AG04450 (cell line): ENCODE measurements at places on chromosomes 13 and 19. TPM values are rescaled to one million over a fixed set of nuclear protein-coding genes. Genes with fewer than 3 reads are reported as not detected.

DNA sequence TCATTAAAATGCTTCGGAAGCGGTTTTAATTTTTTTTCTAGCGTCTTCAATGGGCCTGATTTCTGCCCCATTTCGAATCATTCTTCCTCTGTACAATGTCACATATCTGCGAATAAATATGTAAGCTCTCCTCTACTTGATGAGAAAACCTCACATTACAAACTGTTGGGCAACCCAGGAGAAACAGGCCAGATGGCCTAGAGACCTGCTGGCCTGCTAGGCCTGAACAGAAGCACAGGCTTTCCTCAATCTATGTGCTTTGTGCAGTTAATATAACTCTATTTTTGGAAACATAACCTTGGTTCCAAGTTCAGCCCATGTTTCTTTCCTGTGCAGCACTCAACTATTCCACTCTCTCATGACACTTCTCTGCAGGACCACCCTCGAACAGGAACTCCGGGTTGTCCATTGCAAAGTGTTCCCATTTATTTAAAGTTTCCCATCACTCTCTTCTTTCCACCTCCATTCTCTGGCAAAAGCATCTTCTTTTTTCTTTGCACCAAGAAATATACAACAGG is 42.0 kb downstream of the DCLK1 start:
- no peak for DNase-seq

DNA sequence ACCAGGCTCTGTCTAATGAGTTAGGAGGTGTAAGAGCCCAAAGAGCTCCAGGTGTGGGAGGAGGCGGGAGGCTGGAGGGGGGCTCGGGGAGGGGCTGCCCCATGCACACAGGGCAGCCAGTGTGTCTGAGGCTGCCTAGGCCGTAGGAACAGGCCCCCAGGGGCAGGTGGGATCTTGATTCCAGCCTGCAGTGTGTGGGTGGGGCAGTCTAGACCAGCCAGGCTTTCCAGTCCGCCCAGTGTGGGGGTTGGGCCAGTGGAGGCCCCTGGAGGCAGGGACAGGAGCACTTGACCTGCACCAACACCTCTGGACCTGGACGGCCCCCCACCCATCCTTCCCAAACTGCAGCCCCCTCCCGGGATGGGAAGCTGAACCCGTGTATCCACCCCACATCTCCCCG is 5.4 kb upstream of the CAMSAP3 start:
- no peak for DNase-seq

The DACH1 gene
- polyA plus RNA-seq: 0.07 and 0.10 TPM in 2 replicates

DNA sequence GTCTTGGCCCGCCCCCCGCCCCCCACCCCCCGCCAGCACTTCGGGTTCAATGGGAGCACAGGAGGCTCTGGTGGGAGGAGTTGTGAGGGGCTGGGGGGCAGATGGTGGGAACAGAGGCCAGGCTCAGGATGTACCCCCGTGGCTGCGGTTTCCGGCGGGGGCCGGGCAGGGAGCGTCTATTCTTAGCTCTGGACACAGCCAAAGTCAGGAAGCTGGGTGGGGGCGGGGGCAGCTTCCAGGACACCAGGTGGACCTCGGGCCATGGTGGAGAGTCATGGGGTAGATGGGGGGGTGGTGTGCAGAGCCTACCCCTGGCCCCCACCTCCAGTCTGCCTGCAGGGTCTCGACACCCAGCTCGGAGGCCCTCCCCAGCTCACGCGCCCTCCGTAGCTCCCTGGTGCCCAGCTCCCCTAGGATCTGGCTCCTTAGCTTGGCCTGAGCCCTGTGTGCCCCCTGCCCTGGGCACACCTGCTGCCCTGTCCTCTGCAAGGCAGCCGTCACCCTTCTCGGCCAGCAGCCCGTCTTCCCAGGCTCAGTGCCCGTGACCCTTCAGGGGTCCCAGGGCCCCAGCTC is 2.2 kb upstream of the TBXA2R start:
- DNase-seq: no peak

DNA sequence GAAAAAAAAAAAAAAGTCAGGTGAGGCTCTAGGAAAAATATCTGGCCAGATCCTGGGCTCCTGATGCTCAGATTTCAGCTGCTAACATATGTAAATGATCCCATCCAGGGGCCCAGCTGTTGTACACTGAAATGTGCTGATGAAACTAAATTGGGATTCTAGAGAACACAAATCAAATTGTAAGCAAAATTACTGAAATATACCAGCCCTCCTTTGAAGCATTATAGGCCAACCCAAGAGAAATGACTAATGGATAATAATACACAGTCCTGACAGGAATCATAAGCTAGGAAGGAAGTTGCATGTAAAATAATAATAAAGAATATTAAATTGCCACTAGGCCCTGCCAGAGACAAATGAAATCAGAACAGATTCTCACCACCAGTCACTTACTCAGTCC is 17.8 kb downstream of the KCTD12 start:
- DNase-seq: no peak

The RUBCNL gene
- not detected in 2 replicates for polyA plus RNA-seq

GRCh38 chr13:59532405-59532804 is 631.3 kb downstream of the DIAPH3 start:
- DNase-seq: no peak

- DNase-seq: no peak
Measured at GRCh38 chr13:97539651-97540610, 106.0 kb downstream of the RAP2A start.

DNA sequence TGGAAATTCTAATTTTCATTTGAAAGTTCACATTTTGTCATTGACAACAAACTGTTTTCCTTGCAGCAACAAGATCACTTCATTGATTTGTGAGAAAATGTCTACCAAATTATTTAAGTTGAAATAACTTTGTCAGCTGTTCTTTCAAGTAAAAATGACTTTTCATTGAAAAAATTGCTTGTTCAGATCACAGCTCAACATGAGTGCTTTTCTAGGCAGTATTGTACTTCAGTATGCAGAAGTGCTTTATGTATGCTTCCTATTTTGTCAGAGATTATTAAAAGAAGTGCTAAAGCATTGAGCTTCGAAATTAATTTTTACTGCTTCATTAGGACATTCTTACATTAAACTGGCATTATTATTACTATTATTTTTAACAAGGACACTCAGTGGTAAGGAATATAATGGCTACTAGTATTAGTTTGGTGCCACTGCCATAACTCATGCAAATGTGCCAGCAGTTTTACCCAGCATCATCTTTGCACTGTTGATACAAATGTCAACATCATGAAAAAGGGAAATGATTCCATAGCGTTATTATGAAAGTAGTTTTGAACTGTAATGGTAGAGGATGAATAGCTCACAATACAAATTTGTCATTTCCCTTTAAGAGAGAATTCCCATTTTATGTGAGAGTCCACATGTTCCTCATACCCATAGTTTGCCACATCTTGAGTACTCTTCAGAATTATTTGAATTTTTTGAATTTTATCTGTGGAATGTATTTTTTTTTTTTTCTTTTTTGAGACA is 2.6 kb downstream of the BRCA2 start:
- DNase-seq: no peak

The MCF2L gene
- 0.04 and 0.10 TPM in 2 replicates for polyA plus RNA-seq

The IL11 gene
- polyA plus RNA-seq: 14.8 and 19.9 TPM in 2 replicates

The ZIC5 gene
- polyA plus RNA-seq: not detected in 2 replicates

DNA sequence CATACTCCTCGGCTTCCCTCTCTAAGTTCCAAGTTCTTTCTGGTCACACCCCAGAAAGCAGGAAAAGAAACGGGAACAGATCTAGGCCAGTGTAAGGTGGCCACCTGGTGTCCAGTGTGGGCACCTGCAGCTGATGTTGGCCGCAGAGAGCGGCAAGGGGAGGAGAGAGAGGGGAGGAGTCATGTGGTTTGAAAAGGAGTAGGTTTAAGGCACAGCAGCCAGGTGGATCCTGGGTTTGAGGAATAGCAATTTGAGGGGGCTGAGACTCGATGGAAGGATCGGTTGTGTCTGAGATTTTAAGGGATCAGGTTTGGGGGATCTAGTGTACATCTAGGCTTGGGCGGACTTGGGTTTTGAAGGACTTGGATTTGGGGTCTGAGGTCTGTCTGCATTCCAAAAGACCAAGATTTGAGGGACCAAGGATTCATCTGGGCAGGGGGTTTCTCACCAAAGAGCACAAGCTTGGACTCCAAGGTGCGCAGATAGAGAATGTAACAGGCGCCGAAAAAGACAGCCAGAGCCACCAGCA is 1.2 kb downstream of the RABAC1 start:
- peak; percentile 46 for DNase-seq

The EID2B gene
- 2.3 and 3.1 TPM in 2 replicates for polyA plus RNA-seq

GRCh38 chr19:54105796-54106195 is 3.1 kb downstream of the NDUFA3 start:
- no peak for DNase-seq

- DNase-seq: peak; percentile 91
Measured at GRCh38 chr19:5903624-5904351, at the start of gene NDUFA11. TSS of gene NDUFA11 (minus strand) at chr19:5903790. CDS start at chr19:5903708, 82 bp downstream.

- no peak for DNase-seq
Measured at GRCh38 chr19:54319049-54319448, 6.1 kb upstream of the LILRA5 start.

GRCh38 chr19:46042252-46042883 is 1.6 kb upstream of the IGFL4 start:
- DNase-seq: no peak

DNA sequence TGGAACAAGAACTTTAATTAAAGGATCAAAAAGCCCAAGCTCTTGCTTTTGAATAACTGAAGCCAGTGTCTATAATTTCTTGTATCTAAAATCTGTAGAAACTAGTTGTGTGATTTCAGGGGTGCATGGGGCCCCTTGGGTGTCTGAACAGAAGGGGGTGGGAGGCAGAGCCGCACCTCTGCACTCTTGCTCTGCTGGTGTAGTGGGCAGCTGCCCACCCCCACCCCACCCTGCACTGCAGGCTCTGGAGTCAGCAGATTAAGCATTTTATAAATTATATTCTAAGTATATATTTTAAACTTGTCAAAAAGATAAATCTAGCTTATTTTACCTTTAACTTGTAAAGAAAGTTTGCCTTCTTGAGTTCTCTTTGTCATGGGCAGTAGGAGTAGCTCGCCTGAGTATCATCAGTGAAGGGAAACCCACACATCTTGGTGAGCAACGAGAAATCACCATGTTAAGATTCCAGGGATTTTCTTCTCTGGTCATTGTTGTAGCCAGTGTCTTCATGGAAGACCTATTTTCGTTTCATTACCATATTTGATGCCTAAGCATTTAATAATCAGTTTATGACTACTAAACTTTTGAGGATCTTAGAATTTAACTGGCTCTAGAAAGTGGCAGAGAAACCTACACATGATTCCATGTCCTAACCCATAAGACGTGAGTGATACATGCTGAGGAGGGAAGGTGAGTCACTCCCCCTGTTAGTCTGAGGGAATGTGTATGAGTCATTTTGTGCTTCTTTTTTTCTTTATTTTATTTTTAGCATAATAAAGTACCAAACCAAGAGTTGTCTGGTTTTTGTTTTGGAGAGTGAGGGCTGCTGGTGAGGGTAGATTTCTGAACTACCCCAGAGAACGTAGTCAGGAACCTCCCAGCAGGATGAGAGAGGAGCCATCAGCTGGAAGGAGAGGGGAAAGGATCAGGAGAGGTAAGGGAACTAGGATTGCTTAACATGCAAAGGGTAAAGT is 7.7 kb downstream of the UBE2L5 start:
- DNase-seq: peak; percentile 65

DNA sequence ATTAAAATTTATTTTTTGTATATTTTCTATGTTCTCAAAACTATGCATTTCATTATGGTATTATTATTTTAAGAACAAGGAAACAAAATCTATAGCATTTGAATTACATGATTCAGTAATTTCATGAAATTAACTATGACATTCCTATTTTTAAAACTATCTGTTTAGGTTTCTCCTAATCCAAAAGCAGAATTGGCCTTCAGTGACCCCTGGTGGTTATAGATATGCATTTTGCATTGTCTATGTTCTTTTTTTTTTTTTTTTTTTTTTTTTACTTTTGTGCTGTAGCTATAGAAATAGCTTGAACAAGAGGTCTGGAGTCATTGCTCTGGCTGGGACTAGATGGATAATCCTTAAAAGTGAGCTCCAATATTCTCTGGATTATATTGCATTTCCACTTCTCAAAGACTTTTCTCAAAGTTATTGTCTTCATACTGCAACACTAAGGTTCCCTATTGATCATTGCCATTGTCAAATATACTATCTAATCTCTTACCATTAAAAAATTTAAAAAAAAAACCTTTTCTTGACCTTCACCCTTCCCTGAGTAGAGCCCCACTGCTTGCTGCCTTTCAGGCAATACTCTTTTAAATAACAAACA is 15.9 kb upstream of the DNAJC3 start:
- no peak for DNase-seq

DNA sequence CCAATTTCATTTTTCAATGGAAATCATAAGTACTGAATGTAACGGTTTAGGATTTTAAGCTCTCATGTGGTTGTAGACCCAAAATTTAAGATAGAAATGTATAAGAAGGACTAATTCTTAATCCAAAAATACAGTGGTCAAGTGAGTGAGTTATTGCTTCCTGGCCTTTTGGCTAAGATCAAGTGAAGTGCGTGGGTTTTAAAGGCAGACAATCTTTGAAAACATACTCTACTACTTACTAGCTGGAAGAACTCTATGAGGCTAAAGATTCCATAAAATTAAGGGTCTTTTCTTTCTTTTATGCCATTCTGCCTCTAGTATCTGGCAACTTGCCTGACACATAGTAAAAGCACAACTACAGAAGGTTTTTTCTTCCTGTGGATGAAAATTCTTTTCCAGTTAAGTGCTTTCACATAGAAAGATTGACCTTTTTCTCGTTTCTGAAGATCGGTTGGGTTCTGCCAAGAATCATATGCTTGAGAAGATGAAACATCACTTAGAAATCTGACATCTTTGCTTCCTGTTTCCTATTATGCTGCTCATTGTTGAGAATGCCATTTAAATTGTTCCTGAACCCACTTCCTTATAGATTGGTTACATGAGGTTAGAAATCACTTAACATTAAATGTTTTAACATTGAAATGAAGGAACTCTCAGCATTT is 26.4 kb upstream of the SCEL start:
- no peak for DNase-seq

The JUND gene
- 48.6 and 67.8 TPM in 2 replicates for polyA plus RNA-seq

The AZU1 gene
- 0.04 TPM in 1 of 2 replicates, not detected in the other for polyA plus RNA-seq

DNA sequence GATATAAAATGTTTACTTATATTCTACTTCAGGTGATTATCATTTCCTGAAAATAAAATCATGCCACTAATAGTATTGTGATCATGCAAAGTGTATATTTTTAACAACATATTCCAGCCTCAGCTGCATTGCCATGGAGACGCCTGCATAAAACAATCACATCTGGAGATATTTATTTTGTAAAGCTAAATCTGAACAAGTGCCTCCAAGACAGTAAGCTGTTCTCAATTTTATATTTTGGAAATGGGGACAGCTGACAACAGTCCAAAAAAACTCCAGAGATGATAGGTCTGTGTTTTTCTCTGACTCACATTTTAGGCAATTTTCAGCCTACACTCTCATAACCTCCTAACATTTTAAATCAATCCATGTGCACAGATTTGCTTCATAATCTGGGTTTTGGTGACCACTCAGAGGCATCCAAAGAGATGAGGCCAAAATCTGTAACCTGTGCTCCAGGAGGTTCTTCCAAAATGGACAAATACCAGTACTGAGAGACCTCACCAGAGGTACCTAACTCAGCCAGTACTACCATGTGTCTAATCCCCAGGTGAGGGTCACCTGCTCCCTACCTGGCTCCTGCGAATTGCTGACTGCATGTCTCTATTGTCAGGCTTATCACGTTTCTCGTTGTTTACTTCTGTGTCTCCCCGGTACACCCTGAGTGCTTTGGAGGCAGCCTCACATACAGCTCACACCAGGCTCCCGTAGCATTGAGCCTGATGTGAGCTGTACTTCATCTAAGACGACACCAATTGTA is 62.7 kb downstream of the COL4A1 start:
- DNase-seq: no peak
